ENCODE measurements at places on chromosomes 12 and 14. TPM values are rescaled to one million over a fixed set of nuclear protein-coding genes. Genes with fewer than 3 reads are reported as not detected.

ARMH4 gene
- total RNA-seq, result 3.3 TPM

IL23A gene
- not detected for total RNA-seq

SYNE2 gene
- 3.5 TPM for total RNA-seq

AGAP2 gene
- under 0.01 TPM for total RNA-seq

ARHGEF25 gene
- 43.0 TPM for total RNA-seq

CIDEB gene
- total RNA-seq, result 0.51 TPM

RERG gene
- total RNA-seq, result not detected
